Uterus (tissue), 4 donors: ENCODE measurements at places on chromosomes 7 and 10. TPM values are rescaled to one million over a fixed set of nuclear protein-coding genes. Genes with fewer than 3 reads are reported as not detected.
A peak's percentile ranks its signal among the peaks of the same experiment; 100 is the strongest.

DNA sequence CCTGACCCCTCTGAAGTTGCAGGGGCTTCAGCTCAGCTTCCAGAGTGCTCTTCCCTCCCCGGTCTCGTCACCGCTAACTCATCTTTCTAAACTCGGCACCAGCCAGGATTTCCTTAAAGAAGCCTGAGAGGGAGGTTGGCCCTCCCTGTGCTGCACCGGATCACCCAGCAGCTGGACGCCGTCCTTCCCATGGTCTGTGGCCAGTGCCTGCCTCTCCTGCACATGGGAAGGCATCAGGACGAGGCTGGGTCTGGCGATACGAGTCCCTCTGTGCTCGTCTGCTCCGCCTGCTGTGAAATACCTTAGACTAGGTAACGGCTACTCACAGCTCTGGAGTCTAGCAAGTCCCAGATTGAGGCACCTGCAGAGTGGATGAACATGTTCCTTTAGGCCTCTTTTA, 179.1 kb downstream of the ZMYND11 start:
- no peak for DNase-seq
- H3K27me3 ChIP-seq, result no peaks in the 10 kb centered on the region
- no peaks in the 10 kb centered on the region for H3K4me1 ChIP-seq
- no peak overlapping the region for H3K27ac ChIP-seq

DNA sequence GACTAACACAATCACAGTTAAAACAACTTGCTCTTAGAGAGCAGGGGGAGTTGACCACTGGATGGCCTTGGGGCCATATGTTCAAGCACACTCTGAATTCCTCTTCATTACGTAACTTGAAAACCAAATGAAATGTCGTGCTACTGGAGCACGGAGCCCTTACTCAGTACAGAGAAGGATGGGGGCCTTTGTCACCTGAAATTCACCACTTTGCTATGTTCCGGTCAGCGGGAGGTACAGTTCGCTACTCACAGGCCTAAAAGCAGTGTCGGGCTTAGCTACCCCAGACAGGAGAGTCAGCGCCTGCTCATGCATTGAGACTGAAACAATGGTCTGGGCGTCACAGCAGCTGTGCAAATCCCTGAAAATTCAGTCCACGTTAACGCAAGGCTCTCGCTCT, 39.6 kb downstream of the GLI3 start:
- no peaks in the 10 kb centered on the region for H3K27me3 ChIP-seq
- no peak overlapping the region for H3K4me3 ChIP-seq
- H3K27ac ChIP-seq, result peak overlapping the region; percentile 70
- no peaks in the 10 kb centered on the region for H3K36me3 ChIP-seq
- no peak for DNase-seq

DNA sequence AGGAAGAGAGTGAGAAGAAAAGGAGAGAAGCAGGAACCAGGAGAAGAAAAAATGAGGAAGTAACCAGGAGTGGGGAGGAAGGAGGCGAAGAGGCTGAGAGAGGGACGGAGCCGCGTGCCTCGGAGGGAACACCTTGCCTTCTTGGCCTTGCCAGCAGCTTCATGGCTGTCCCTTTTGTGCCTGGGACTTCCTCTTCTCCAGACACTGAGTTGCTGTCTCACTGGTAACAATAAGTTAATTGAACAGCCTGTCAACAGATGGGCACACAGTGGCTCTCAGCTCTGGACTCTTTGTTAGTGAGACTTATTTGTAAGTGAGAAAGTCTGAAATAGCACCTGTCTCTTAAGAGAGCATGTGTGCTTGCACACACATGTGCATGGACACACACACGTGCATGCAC, 83.2 kb downstream of the GATA3 start:
- no peaks in the 10 kb centered on the region for H3K4me1 ChIP-seq
- no peaks in the 10 kb centered on the region for H3K27me3 ChIP-seq
- H3K36me3 ChIP-seq, result no peaks in the 10 kb centered on the region
- H3K4me3 ChIP-seq, result no peak overlapping the region

GRCh38 chr7:150820578-150821198, 20.1 kb downstream of the TMEM176A start:
- H3K36me3 ChIP-seq, result no peaks in the 10 kb centered on the region
- no peak for DNase-seq
- no peaks in the 10 kb centered on the region for H3K27me3 ChIP-seq
- H3K27ac ChIP-seq, result no peak overlapping the region
- no peak overlapping the region for H3K4me3 ChIP-seq

GRCh38 chr7:139731802-139732470, 45.9 kb downstream of the HIPK2 start:
- H3K27ac ChIP-seq, result peak overlapping the region; percentile 87
- H3K27me3 ChIP-seq, result no peaks in the 10 kb centered on the region
- DNase-seq, result peak; percentile 72

GRCh38 chr10:12635127-12635541, 285.8 kb downstream of the CAMK1D start:
- no peaks in the 10 kb centered on the region for H3K27me3 ChIP-seq
- DNase-seq, result no peak
- no peak overlapping the region for H3K4me3 ChIP-seq
- H3K27ac ChIP-seq, result no peak overlapping the region
- H3K4me1 ChIP-seq, result no peaks in the 10 kb centered on the region
- H3K36me3 ChIP-seq, result no peaks in the 10 kb centered on the region

- H3K4me1 ChIP-seq, result no peaks in the 10 kb centered on the region
- H3K36me3 ChIP-seq, result no peaks in the 10 kb centered on the region
- DNase-seq, result no peak
- H3K27me3 ChIP-seq, result no peaks in the 10 kb centered on the region
Measured at GRCh38 chr7:18895456-18895855, 222.0 kb downstream of the TWIST1 start.

HTR5A gene
- not detected for total RNA-seq

IFIT1B gene
- not detected for total RNA-seq
